ENCODE measurements at places on chromosomes 1 and 21.

DNA sequence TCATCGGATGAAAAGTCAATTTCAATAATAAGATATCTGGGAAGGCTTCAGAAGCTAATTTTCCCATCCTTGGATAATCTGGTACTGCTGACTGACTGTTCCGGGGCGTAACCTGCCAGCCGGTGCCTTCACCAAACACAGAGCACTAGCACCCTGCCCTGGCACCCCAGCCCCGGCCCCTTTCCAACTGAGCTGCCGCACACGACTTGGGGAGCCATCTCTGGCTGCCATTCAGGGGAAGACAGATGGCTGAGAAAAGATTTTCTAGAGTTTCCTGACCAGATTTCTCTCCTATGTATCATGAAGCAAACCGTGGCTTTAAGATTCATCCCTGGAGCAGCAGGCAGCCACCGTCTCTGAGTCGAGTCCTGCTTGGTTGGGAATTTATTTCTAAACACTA is 96.0 kb upstream of the SYT6 start:
- no peak for DNase-seq

DNA sequence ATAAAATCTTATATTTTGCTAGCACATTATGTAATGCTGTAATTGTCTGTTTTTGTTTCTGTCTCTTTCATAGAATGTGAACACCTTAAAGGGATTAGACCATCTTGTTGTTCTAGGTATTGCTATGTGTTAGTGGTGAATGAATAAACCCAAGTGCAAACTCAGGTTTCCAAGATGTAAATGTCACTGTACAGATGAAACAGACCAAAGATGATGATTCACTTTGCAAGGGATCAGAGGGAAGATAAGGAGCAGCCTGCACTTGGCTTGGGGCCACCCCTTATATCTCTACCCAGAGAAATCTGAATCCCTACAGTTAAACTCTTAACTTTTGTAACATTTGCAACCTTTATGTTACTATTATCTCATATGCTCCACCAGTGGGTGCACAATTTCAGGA is 25.4 kb downstream of the UROD start:
- peak; percentile 63 for DNase-seq

GRCh38 chr1:53449021-53449420 is 10.2 kb upstream of the DMRTB1 start:
- no peak for DNase-seq

GRCh38 chr1:99550198-99550597 is 95.7 kb upstream of the PALMD start:
- no peak for DNase-seq

DNA sequence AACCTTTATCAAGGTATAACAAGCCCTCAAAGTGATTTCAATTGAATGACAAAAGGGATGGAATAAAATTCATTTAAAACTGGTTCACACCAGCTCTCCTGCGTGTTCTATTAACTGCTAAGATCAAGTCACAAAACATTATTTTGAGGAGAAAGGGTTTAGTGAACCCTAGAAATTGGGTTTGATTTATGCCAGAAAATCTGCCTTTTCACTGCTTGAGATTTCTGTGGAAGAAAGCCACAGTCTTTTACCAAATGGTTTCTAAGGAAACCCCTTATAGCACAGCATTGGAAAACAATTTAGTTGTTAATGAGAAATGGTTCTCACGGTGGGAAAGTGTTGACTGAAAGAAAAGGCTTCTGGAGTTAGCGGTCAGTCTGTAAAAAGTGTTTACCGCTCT is 43.6 kb upstream of the DPH5 start:
- DNase-seq = no peak

DNA sequence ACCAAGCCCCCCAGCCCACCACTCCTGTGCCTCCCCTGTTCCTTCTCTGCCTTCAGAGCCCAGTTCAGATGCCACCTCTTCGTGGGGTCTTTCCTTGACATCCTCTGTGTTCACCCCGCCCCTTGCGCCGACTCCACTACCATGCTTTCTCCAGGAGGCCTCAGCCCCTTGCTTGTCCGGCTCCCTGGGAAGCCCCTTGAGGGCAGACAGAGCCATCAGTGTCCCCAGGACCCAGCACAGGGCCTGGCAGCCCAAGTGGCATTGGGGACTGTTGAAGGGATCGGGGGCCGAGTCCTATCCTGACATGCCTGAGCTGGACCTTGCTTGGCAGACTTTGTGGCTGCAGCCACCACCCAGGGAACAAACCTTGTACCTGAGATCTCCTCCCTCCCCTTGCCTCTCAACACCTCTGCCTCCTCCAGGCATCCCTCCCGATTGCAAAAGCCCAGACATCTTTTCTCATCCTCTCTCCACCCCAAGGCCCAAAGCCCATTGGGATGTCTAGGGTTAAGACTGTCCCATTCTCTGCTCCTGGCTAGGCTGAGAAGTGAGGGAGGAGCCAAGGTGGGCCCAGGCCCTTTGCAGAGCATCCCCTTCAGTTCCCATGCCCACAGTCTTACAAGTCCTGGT is 3.4 kb downstream of the CLDN19 start:
- no peak for DNase-seq

DNA sequence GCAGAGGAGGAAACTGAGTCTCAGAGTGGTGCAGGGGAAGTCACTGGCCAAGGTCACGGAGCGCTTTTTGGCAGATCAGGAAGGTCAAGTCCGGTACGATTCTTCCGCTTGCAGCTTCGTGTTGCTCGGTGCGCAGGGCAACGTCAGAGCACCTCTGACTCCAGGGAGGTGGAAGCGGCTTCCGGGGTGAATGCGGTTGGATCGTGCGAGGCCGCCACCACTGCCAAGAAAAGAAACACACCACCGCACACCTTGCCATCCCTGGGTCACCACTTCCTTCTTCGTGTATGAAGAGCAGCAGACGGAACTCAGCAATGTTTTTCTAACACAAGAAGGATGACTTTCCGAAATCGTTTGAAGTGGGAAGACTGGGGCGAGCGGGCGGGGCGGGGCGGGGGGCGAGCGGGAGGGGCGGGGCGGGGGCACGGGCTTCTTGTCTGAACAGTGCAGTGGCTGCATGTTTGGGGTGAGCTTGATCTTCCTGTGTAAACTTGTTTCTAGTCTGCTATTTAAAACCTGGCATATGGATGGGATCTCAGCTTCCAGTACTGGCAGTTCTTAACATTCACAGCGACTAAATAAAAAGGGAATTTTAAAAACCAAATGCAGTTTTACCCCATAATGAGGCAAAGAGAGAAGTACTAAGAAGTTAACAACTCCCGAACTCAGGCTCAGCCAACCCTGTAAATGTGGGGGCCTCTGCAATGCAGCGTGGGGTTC is 300.0 kb downstream of the RRAGC start:
- DNase-seq = no peak

DNA sequence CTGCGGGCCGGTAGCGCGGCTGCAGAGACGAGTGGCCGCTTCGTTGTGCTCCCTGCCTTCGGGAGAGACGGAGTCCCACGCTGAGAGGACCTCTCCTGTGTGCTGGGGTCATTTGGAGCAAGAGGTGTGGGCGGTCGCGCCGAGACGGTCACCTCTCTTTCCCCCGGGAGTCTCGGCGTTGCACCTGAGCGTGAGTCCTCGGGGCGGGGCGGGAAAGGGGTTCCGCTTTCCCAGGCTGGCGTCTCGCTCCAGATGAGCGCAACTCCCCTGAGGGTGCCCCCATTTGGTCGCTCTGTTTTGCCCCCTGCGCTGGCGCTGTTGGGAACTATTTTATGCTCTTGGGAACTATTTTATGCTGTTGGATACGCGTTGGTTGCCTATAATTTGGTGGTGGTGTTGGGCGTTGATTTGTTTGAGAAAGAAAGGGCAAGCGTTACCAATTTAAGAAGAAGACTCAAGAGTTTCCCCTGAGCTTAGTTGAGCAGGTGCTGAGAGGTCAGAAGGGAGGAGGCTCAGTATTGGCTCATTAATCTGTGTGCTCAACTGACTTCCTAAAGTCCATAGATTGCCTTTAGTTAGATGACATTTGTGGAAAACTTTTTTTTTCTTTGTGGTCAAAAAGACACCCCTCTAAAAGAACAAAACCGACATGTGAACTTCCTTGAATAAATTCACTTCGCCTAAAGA is 683 bp downstream of the LRRC8B start:
- DNase-seq = peak; percentile 13

DNA sequence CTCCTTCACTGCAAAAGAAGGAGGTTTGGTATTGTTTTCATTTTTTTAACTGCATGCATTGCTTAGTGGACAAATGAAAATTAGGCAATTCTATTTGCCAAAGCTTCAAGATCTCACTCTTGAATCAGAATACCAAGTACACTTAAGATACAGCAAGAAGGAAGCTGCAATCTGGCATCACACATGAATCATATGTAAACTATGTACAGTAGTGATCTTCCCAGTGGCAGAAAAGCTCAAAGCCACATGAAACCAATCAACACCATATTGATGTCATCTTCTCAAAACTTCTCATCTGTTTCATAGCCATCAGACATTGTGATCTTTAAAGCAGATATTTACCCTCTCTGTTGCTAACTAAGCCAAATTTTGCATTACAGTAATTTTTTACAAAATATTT is 550.1 kb downstream of the LTN1 start:
- no peak for DNase-seq

GRCh38 chr21:45306453-45306831 is 18.7 kb upstream of the POFUT2 start:
- no peak for DNase-seq

DNA sequence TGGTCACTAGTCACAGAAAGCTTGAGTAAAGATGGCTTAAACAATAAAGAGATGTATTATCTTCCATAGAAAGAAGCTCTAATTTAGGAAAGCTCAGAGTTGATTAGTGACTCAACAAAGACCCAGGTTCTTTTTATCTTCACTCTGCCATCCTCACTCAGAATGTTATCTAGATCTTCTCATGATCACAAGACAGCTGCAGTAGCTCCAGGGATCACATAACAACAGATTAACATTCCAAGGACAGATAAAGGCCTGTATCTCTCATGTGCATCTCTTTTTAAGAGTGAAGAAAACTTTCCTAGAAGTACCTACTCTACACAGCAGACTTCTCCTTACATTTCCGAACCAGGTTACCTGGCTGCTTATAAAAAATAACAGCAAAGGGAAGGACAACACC is 368.7 kb upstream of the PROX1 start:
- no peak for DNase-seq

GRCh38 chr1:156081180-156081916 is 917 bp downstream of the MEX3A start:
- no peak for DNase-seq

DNA sequence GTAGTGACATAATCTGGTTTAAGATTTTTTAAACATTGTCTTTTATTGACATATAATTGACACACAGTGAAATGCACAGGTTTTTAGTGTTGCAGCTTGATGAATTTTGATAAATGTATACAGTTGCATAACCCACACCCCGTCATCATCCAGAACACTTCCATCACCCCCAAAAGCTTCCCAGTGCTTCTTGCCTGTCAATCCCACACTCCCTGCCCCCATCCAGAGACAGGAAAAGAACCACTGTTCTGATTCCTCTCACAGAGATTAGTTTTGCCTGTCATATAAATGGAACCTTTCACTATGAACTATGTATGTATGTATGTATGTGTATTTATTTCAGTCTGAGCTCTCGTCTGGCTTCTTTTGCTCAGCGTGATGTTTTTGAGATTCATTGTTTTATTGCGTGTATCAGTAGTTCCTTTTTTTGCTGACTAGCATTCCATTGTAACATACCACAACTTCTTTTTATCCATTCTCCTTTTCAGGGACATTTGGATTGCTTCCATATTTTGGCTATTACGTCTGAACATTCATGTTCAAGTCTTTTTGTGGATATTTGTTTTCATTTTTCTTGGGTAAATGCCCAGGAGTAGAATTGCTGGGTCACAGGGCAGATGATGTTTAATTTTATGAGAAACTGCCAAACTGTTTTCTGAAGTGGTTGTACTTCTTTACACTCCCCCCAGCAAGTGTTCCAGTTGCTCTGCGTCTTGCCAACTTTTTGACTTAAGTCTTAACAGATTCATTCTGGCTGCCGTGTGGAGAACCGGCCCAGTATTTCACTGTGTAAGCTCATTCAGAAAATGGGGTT is 8.7 kb downstream of the UBIAD1 start:
- DNase-seq = no peak

DNA sequence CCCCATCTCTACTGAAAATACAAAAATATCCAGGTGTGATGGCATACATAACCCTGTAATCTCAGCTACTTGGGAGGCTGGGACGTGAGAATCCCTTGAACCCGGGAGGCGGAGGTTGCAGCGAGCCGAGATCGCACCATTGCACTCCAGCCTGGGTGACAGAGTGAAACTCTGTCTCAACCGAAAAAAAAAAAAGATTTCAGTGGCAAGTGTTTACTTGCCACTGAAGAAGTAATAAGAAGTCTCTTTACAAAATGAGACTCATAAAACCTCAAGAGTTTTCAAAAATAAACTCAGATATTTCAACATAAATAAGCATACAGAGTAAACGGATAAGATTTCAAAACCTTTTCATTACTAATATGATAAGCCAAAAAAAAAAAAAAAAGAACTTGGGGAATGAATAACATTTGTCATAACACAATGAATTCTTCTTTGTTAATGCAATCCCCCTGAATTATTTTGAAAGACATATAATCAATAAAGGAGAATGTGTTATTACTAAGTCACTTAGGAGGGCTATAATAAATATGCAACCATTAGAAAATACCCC is 34.2 kb upstream of the EXO1 start:
- no peak for DNase-seq

- DNase-seq = no peak
Measured at GRCh38 chr1:9038881-9039760, 12.9 kb upstream of the SLC2A7 start.

- no peak for DNase-seq
Measured at GRCh38 chr1:7810395-7810794, 26.3 kb downstream of the PER3 start.

- DNase-seq = no peak
Measured at GRCh38 chr1:35569936-35570335, 3.2 kb upstream of the TFAP2E start.

- no peak for DNase-seq
Measured at GRCh38 chr1:153933955-153934354, 11.2 kb upstream of the GATAD2B start.

DNA sequence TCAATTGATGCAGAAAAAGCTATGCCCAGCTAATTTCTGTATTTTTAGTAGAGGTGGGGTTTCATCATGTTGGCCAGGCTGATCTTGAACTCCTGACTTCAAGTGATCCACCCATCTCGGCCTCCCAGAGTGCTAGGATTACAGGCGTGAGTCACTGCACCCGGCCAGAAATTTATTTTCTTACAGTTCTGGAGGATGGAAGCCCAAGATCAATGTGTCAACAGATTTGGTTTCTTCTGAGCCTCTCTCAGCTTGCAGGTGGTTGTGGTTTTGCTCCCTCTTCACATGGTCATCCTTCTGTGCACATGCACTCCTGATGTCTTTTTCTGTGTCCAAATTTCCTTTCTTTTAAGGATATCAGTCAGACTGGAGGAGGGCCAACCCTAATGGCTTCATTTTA is 35.6 kb downstream of the SHCBP1L start:
- DNase-seq = no peak

- no peak for DNase-seq
Measured at GRCh38 chr1:20643080-20643479, 9.8 kb downstream of the PINK1 start.

DNA sequence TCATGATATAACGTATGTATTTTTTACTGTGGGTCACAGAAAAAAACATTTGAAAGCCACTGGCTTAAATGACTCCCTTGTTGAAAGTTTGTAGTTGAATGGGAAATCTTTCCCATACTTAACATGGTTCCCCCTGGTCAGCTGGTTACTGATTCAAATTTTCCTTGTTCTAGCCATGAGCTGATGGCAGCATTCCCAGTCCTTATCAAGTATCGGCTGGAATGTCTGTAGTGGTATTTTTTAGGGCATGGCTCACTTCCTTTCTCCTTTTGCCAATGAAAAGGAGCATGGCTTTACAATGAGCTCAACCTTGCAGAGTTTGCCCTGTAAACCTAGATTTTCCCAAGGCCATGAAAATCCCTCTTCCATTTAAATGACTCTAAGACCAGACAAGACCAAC is 55.7 kb downstream of the GIPC2 start:
- DNase-seq = no peak

GRCh38 chr1:109298666-109299557 is 7.9 kb downstream of the MYBPHL start:
- no peak for DNase-seq
